ENCODE measurements at places on chromosomes 16 and 17.

GRCh38 chr16:11036040-11036439 is 91.7 kb downstream of the CLEC16A start:
- DNase-seq, result no peak

DNA sequence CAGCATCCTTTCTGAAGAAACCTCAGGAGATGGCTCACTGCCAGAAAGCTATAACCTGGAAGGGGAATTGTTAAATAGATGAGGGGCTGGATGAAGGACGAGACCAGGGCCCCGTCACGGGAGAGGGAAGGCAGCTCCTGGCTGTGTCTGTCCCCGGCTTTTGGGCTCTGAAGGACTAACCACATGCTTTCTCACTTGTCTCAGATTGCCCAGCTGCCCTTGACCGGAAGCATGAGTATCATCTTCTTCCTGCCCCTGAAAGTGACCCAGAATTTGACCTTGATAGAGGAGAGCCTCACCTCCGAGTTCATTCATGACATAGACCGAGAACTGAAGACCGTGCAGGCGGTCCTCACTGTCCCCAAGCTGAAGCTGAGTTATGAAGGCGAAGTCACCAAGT is 14.5 kb downstream of the SERPINF1 start:
- no peak for DNase-seq

- no peak for DNase-seq
These were observed 54.6 kb downstream of the WDR45B start for GRCh38 chr17:82593590-82594087.

DNA sequence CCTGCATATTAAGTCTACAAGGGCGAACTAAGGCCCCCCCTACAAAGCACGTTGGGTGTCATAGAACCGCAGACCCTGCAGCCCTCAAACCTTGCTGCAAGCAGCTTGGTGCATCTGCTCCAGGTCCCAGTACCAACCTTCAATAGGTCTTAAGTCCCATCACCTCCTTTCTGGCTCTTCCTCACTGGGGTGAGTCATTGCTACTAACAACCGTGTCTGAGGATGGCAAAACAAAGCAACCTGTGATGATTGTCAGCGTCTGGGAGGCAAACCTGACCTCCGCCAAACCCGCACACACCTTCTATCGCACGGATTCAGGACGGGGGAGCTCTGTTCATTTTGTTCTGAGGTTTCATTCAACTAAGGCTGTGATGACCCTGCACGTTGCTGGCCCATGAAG is 138.9 kb downstream of the SLC39A11 start:
- no peak for DNase-seq

GRCh38 chr16:81602256-81602776 is 157.7 kb downstream of the CMIP start:
- DNase-seq, result no peak

DNA sequence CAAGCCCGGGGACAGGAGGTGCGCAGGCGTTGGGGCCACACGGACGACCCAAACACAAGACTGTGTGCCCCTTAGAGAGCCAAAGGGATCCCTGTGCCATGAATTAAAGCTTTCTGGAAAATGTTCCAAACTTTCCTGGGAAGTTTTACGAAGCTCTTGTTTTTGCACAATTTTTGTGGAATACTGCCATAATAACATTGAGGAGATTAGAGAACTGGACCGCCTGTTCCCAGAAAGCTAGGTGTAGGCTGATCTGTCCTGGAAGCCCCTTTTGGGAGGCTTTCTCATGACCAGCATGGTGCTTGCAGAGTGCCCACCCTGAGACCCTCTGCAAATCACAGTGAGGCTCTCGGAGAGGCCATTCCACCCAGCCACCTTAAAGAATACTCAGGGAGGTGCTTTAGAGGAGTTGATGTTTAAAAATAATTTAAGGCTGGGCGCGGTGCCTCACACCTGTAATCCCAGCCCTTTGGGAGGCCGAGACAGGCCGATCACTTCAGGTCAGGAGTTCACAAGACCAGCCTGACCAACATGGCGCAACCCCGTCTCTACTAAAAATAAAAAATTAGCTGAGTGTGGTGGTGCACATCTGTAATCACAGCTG is 1.1 kb downstream of the KDM8 start:
- no peak for DNase-seq
